Activated CD8-positive, alpha-beta memory T cell treated with anti-CD3 and anti-CD28 coated beads for 1 hour (primary cell): ENCODE measurements at places on chromosomes 6 and 20.

GRCh38 chr6:145842693-145843546, 28.3 kb upstream of the FBXO30 start:
- no peak for DNase-seq

- no peak for DNase-seq
Measured at GRCh38 chr20:50959543-50960126, 1.0 kb downstream of the MOCS3 start.

- DNase-seq, result no peak
Measured at GRCh38 chr20:56540415-56540814, 7.4 kb downstream of the FAM209B start.

DNA sequence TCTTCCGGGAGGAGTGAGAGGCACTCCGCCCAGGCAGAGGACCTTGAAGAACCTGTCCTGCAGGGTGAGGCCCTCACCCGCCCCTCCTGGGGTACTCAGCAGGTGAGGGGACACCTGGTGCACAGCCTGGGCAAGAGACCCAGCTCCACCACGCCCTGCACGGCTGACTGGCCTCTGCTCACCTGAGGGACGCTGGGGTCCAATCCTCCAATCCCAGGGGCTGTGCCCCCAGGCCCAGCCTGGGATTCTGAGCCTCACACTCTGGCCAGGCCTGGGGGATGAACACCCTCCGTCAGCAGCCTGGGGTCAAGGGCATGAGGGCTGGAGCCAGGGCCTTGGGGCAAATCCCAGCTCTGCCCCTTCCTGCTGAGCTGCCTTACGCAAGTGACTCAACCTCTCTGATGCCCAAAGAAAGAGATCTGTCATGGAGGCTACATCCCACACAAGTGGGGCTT, 149.9 kb upstream of the PTPN1 start:
- no peak for DNase-seq

- no peak for DNase-seq
Measured at GRCh38 chr20:2778602-2779321, 21.7 kb downstream of the CPXM1 start.

GRCh38 chr20:60473211-60473610, 515.0 kb downstream of the CDH26 start:
- DNase-seq, result no peak
